T-helper 2 cell (primary cell): ENCODE measurements at places on chromosomes 11 and 22.

DNA sequence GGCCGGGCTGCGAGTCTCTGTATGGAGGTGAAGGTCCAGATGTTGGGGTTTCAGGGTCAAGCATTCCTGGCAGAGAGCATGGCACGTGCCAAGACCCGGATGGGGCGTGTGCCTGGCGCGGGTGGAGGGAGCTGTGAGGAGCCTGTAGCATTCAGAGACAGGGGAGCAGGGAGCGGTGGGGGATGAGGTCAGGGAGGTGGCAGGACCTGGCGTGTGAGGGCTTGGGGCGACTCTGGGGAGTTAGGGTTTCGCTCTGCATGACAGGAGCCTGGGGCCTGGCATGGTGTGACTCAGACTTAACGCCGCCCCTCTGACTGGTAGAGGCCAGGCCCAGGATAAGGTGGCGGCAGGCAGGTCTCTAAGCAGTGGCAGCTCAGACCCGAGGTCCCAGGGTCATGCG lies 103.0 kb downstream of the KCNQ1 start:
- DNase-seq, result no peak

- no peak for DNase-seq
Measured at GRCh38 chr11:2931771-2932738, 2.8 kb upstream of the PHLDA2 start.

DNA sequence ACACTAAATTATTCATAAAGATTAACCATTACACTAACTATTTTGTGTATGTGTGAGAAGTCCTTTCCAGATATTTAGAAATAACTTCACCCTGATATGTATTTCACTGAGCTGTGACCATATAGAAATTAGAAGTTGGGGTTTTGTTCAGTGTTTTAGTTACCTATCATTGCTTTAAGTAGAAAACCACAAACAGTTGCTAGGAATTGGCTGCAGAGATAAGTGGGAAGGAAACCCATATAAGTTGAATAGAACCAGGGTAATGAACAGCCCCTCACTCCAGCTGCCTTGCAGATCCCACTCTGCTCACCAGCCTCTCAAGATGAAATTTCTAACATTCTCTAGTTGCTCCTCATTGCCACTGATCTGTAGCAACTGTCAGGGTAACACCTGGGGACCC lies 10.3 kb downstream of the SRSF8 start:
- no peak for DNase-seq

DNA sequence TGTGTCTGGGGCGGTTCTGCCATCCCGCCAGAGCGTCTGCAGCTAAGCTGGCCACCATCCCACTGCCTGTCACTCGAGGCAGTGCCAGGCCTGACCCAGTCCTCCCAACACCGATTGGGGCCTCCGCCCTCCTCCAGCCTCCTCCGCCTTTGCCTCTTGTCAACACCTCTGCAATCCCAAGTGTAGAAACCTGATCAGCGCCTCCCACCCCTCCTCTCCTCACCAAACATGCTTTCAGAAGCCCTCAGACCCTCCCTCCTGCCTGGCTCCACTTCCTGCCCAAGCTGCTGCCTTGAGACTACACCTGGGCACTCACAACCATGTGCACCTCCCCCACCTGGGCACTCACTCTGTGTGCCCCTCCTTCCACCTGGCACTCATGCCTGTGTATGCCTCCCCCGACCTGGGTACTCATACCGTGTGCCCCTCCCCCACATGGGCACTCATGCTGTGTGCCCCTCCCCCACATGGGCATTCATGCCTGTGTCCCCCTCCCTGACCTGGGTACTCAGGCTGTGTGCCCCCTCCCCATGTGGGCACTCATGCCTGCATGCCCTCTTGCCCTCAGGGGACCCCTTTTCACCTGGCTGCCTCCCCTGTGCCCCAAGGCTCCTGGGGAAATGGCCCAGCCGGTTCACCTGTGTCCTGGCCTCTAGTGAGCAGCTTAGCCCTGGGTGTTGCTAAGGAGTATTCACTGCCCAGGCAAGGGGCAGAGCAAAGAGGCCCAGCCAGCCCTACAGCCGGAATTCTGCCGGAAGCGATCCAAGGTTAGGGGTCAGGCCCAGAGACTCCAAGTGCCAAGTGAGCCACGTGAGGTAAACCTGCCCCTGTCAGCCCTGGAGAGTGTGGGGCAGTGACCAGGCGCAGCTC lies 5.5 kb upstream of the IFITM10 start:
- no peak for DNase-seq

GRCh38 chr11:69204246-69204940 lies 48.7 kb downstream of the SMIM38 start:
- no peak for DNase-seq

DNA sequence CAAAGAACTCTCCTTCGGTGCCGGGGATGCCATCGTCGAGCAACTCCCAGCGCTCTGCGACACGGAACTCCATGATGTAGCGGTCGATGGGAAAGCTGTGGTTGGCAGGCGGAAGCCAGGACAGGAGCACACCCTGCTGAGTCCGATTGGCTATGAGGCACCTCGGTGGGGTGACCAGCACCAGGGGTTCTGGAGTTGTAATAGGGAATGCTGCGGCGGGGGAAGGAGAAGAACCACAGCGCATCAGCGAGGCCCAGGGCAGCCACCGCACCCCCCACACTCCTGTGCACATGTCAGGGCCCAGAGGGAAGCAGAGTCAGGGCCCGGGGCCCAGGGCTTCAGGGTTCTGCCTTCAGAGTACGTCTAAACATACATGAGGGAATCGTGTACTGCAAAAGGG lies 31.0 kb downstream of the IGSF9B start:
- DNase-seq, result no peak

DNA sequence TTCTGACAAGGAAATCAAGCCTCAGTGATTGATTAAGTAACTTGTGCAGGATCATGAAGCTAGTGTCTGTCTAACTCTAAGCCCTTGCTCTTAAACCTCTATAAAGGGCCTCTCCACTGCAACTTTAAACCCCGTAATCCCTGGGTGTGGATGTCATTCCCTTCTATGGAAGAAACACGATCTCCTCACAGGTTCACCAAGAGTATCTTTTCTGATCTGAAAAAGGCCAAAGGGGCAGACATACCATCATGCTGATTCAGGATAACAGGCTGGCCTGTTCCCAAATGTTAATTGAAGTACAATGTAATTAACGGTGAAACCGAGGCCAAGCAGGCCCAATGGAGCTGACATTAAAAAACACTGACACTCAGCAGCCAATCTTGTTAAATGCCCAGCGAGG lies 17.1 kb downstream of the TTC12 start:
- DNase-seq, result no peak

DNA sequence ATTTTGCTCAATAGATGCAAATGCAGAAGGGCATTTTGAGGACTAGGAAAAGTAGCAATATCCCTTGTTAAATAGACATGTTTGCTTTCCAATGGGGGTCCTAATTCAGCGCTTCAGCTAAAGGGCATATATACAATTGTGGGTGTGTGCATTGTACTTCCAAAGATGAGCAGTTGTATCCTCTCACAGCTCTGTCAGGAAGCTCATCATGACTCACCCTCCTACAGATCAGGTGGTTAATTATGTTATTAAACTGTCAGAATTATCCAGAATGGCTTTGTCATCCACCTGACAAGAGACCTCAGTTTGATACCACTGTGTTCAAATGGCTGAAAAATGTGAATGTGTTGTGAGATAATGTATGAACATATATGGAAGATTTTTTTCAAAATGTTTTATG lies 252.2 kb upstream of the MTNR1B start:
- no peak for DNase-seq
